Omental fat pad (tissue), 4 donors: ENCODE measurements at places on chromosomes 3 and 15.

GRCh38 chr3:156513619-156514018 is 41.3 kb downstream of the SSR3 start:
- no peak for DNase-seq

GRCh38 chr3:127959873-127960272 is 44.8 kb downstream of the KBTBD12 start:
- DNase-seq = no peak

DNA sequence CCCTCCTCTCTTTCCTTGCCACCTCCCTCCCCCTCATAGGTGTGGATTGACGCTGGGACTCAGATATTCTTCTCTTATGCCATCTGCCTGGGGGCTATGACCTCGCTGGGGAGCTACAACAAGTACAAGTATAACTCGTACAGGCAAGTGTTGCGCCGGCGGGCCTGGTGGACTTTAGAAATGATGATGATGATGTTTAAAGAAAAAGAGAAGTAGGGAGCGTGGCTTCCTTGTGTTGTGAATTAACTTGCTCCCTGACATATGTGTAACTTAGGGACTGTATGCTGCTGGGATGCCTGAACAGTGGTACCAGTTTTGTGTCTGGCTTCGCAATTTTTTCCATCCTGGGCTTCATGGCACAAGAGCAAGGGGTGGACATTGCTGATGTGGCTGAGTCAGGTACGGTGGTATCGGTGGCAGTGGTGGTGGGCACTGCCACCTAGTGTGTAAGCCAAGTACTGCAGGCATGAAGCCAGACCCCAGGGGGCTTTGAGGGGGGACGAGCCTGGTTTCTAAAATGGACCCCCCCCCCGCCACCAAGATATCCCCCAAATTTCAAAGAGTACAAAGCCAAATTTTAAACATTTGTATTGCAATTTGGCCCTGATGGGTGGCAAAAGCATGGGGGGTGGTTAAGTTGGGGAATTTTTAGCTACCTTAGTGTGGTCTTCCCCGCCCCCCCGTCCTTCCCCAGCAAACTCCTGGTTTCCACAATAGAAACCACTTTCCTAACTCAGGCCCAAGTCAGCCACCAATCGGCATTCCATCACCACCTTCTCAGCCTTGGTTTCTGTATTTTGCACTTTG is 65.6 kb downstream of the SLC6A6 start:
- DNase-seq = no peak

DNA sequence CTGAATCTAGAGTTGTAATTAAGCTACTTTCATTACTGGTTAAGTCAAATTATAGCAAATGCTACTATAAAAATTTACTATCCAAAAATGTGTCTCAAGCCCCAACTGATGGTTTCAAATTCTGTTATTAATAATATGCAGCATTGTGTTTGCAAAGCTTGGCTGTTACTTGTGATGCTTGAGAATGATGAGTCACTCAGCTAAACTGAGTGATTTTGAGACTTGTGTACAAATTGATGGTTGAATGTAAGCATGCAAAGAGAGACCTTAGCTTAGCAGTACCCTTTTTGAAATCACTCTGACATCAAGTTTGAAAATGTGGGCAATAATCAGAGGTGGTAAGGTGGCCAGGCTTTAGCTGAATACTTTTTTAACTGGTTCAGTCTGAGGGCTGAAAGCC is 27.6 kb downstream of the OPA1 start:
- no peak for DNase-seq

DNA sequence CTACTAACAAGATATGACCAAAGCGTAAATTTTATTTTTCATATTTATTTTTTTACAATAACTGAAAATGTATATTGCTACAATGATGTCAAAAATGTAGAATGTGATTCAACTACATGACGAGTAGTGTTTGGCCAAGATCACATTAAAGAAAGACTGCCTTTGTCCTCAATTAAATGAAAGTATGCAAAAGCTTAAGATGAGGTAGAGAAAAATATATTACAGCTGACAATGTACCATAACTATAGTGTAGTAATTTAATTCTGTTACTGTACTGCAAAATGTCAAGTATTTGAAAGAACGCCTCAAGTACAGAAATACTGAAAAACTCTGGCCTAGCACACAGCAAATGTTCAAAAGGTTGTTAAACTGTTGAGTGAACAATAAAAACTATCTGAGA is 9.7 kb downstream of the PRICKLE2 start:
- DNase-seq = no peak

DNA sequence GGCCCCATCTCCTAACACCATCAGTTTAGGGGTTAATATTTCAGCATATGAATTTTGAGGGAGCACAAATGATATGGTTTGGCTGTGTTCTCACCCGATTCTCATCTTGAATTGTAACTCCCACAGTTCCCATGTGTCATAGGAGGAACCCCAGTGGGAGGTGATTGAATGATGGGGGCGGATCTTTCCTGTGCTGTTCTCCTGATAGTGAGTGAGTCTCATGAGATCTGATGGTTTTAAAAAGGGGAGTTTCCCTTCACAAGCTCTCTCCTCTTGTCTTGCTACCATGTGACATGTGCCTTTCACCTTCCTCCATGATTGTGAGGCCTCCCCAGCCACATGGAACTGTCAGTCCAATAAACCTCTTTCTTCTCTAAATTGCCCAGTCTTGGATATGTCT is 73.8 kb upstream of the TJP1 start:
- no peak for DNase-seq

DNA sequence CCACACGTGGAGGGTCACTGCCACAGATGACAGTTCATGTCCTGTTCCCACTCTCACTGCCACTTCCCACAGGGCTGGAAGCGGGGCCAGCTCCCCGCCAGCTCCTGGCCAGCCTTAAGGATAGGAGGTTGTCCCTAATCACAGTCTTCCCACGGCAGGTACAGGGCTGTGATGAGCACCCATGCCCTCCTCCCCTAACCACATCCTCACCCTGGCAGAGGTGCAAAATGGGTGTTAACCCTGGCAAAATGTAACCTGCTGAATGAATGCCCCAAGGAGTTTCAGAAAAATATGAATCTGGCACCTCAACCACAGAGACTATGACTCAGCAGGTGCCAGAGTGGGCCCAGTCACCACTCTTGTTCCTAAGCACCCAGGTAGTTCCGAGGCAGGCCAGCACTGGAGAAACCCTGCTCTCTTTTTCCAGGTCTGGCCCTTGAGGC is 185.1 kb upstream of the TPM1 start:
- DNase-seq = no peak

- no peak for DNase-seq
Observed at GRCh38 chr3:172546628-172547214, 23.5 kb upstream of the TNFSF10 start.

DNA sequence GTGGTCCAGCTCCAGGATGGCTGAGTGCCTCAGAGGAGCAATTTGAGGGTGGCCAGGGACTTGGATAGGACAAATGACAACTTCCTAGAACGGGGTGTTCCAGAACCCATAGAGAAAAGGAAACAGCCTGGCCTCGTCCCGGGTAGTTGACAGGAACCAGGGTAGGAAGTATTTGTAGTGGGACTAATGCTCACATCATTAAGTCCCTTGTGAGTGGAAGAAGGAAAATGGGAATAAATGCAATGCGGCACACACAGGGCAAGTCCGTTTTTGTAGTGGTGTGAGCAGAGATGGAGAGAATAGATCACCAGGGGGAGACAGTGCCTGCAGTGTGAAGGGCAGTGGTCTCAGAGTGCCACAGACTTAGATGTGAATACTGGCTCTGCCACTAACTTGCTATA is 19.6 kb downstream of the TIMP4 start:
- no peak for DNase-seq

GRCh38 chr3:13530241-13531009 is 18.5 kb upstream of the FBLN2 start:
- no peak for DNase-seq

DNA sequence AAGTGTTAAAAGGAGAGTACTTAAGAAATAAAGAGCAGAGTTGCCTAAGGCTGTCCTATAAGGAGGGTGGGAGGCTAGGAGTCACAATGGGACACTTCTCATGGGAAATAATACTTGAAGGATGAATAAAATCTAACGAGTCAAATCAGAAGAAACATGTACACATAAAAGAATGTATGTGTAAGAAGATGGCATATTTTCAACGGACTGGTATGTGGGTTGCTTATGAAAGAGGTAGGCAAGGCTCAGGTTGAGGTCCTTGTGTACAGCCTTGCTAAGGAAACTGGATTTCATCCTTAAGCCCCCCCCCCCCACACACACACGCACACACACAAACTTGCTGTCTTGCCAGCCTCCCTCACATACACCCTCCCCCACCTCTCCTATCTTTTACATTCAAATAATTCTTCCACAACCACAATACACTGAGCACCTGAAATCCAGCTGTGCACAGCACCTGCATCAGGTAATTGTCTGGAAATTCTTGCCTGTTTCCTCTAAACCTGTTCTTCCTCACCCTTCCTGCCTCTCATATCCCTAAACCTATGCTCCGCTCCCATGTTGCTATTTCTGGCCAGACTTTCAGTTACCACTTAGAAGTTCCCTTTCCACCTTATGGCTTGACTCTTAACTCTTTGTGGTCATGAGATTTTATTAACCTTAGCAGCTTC is 79.2 kb downstream of the FMN1 start:
- no peak for DNase-seq

DNA sequence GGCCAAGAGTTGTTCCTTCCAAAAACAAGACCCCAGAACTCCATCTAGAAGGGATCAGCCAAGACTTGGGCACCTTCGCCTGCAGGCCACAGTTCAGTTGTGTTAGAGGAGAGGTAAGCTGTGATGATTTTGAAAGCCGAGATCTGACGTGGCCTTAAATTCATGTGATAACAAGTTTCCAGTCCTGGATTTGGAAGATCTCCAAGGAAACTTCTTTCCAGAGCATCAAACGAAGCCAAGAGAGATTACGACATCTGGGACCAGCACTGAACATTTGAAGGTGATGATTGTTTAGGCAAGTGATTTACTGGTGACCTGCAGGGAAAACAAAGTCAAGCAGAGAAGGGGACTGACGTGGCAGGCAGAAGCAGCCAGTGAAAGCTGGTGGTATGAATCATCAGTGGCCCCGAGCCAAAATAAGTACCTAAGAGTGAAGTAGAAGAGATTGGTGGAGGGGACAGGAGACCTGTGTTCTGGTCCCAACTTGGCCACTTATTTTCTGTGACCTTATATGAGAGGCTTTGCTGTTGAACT is 339.0 kb upstream of the PROK2 start:
- DNase-seq = no peak

- no peak for DNase-seq
Observed at GRCh38 chr3:123295901-123296250, 94.1 kb downstream of the SEC22A start.

- no peak for DNase-seq
Observed at GRCh38 chr3:170497207-170498095, 78.8 kb downstream of the CLDN11 start.

- no peak for DNase-seq
Observed at GRCh38 chr3:148604270-148605085, 93.2 kb upstream of the AGTR1 start.

- DNase-seq = no peak
Observed at GRCh38 chr3:37054370-37054769, 61.1 kb downstream of the MLH1 start.

GRCh38 chr15:84778194-84778593 is 29.8 kb downstream of the ZNF592 start:
- no peak for DNase-seq

DNA sequence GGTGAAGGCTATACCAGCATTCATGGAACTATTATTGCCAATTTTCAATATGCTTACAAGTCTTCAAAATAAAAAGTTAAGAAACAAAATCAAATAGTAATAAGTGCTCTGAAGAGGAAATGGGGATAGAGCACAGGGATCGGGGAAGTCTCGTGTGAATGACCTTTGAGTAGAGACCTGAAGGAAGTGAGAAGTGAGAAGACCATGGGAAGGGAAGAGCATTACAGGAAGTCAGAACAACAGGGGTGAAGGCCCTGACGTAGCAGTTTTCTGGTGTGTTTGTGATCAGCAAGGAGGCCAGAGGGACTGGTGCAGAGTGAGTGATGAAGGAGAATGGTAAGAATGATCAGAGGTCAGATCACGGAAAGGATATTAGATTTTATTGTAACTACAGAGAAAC is 48.1 kb downstream of the STAC start:
- no peak for DNase-seq

DNA sequence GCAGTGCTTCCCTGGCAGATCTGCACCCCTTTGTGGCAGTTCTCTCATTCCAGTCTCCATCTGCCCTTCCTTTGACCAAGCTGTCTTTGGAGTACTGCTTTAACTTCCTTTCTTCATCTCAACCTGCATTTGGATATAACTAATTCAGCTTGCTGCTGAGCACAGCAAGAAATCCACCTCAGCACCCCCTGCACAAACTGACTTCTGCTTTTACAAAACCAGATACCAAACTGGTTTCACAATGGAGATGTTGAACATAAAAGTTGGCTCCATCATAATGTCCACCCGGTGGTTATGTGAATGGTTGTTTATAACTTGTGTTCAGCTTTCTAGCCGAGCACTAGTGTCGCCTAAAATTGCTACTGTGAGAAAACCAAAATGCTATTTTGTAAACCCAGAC is 341.1 kb upstream of the SEMA6D start:
- no peak for DNase-seq

DNA sequence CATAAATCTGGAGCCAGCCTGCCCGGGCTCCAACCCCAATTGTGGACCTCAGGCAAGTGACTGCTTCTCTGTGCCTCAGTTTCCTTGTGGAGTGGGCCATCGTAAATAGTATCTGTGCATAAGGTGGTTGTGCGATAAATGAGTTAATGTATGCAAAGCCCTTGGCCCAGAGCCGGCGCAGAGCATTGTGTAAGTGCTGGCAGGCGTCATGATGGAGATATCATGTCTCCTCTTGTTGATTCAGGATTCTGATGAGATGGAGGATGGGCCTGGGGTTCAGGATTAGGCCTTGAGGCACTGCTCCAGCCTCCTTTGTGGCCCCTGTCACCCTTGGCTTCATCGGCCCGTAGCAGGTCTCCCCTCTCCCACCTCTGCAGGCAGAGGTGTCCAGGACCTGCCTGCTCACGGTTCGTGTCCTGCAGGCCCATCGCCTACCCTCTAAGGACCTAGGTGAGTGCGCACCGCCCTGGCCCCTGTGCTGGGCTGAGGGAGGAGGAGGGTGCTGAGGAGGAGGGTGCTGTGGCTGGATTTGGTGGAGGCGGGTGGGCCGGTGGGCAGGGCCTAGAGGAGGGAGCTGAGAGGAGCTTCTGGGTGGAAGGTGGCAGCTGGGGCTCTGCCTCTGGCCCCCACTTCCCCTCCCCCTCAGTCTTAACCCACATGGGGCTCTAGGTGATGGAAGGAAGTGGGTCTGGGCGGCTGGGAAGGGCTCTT is 1.3 kb downstream of the PLA2G4B start:
- no peak for DNase-seq

- DNase-seq = no peak
Observed at GRCh38 chr3:8856721-8857120, 87.3 kb upstream of the OXTR start.

GRCh38 chr3:5305684-5305989 is 118.1 kb downstream of the EDEM1 start:
- DNase-seq = no peak

DNA sequence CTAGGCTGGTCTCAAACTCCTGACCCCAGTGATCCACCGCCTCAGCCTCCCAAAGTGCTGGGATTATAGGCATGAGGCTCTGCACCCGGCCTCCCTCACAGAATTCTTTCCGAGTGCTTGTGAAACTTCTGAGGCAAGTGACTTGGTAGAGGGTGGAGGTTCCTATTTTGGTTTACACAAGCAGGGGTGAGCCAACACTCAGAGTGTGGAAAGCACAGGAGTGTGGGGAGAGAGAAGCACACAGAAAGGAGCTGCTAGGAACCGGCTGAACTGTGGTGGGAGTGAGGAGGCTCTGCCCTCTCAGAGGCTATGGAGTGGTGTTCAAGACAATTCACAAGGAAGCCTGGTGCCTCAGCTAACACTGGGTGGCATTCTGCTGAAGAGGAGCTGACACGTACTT is 7.7 kb downstream of the CAPN3 start:
- DNase-seq = no peak

GRCh38 chr3:159843840-159844730 is 144.6 kb upstream of the IL12A start:
- DNase-seq = no peak
